ENCODE measurements at places on chromosomes 12 and 14.
A peak's percentile ranks its signal among the peaks of the same experiment; 100 is the strongest.

GRCh38 chr12:101501410-101501995 lies 26.4 kb downstream of the SPIC start:
- no peak for DNase-seq

DNA sequence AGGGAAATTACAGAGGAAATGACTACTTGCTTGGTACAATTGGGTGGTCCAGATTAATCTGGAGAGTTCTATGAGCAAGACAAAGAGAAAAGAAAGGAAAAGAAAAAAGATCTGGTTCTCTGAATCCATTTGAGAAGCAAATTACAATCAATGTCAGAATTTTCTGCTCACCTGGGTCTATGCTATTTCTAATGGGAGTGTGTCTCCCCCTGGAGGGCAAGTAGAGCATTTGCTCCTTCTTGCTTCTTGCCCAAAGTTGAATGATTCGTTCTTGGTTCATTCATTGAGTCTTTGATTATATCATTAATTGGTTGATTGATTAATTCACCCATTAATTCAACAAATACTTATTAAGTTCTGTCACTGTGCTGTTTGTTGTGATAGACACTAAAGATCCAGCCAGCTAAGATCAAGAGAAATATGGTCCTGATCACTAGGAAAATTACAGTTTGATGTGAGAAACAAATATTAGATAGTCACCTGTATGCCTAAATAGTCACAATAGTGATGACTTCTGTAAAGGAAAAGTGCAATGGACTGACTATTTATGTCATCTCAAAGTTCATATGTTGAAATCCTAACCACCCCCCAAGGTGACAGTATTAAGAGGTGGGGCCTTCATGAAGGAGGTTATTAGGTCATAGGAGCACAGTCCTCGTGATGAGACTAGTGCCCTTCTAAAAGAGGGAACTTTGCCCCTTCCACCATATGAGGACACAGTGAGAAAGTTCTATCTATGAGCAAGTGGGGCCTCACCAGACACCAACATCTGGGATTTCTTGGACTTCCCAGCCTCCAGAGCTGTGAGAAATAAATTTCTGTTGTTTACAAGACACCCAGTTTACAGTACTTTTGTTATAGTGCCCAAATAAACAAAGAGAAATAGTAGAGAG lies 8.0 kb upstream of the ASB8 start:
- peak; percentile 33 for DNase-seq

DNA sequence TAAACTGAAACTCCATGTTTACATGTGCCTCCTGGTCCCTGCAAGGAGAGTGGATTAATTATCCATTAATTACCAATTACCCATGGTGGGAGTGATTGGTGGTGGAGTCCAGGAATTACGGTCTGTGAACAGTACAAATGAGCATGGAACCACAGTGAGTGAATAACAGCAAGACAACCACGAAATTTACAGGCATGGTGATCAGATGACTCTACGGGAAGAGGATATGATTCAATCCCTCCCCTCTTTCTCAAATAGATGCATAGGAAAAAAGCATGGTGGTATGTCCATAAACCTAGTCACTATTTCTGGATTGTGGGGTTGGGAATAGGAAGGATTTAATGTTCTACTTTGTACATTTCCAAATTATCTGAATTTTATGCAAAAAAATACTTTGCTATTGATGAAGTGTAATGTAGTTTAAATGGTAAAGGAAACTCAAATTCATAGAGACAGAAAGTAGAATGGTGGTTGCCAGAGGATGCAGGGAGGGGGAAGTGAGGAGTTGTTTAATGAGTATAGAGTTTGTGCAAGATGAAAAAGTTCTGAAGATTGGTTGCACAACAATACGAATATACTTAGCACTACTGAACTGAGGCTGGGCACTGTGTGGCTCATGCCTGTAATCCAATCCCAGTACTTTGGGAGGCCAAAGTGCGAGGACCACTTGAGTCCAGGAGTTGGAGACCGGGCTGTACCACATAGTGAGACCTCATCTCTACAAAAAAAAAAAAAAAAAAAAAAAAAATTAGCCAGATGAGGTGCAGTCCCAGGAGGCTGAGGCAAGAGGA lies 41.2 kb upstream of the C12orf75 start:
- DNase-seq, result no peak

GRCh38 chr12:42742716-42743115 lies 153.2 kb upstream of the PRICKLE1 start:
- no peak for DNase-seq

- no peak for DNase-seq
Measured at GRCh38 chr12:124545508-124546418, 21.6 kb downstream of the NCOR2 start.

DNA sequence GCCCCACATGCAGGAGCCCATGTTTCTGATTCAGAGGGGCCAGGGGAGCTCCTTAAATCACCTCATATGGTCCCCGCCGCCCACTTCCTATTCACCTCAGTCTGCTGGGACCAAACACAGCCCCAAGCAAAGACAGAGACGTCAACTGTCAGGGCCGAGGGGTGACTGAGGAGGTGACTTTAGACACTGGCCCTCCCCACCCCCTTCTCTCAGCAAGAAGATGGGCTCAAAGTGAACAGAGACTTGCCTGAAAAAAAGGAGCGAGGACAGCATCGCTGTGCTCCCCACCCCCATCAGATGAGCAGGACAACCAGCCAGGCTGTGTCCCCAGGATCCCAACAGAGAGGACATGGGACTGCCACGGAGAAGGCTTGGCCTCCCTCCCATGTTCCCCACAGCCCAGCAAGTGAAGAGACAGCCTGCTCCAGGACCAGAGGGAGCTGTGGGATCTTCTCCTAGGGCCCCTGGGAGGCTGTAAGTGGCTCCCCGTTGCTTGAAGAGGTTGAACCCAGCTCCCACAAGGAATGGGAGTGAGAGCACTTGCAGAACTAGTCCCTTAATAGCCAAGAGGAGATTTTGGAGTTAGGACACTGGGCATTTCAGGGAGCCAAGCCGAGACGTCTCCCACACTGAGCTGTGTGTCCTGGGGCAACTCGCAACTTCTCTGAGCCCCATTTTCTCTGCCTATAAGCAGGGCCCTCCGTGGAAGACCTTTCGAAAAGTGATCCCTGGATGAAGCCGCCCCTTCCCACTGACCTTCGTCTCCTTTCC lies 1.3 kb upstream of the KRT79 start:
- DNase-seq, result no peak

DNA sequence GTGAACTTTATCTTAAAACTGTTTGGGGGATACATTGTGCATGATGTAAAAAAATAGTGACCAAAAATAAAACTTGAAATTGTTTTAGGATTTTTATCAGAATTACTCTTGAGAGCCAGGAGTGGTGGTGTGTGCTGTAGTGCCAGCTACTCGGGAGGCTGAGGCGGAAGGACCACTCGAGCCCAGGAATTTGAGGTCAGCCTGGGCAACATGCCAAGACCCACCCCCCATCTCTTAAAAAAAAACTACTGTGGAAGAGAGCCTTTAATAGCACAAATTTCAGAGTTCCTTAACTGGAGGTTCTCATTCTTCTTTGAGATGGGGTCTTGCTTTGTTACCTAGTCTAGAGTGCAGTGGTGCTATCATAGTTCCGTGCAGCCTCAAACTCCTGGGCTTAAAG lies 21.5 kb downstream of the CPSF2 start:
- DNase-seq, result no peak

DNA sequence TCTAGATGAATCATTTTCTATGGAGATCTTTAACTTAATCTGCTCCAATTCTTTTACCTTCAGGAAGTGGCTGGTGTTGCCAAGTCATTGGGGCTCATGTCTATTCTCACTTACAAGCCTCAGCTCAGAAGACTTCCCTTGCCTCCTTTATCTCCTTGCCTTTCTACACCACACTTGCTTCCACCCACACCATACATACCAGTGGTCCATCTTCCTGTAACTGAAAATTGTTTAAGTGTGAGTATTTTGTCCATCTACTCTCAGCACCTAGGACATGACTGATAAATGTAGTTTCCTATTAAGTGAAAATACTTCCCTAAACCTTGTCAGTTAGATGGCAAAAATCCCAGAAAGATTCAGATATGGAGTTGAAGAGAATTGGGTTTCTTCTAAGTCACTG lies 199.7 kb upstream of the CPNE8 start:
- DNase-seq, result no peak

- DNase-seq, result no peak
Measured at GRCh38 chr14:60294411-60295069, 45.5 kb downstream of the PPM1A start.
